ENCODE measurements at places on chromosomes 12 and 14. TPM values are rescaled to one million over a fixed set of nuclear protein-coding genes. Genes with fewer than 3 reads are reported as not detected.

- no peak for DNase-seq
These were observed 33.4 kb upstream of the CIPC start for GRCh38 chr14:77064521-77065178.

DNA sequence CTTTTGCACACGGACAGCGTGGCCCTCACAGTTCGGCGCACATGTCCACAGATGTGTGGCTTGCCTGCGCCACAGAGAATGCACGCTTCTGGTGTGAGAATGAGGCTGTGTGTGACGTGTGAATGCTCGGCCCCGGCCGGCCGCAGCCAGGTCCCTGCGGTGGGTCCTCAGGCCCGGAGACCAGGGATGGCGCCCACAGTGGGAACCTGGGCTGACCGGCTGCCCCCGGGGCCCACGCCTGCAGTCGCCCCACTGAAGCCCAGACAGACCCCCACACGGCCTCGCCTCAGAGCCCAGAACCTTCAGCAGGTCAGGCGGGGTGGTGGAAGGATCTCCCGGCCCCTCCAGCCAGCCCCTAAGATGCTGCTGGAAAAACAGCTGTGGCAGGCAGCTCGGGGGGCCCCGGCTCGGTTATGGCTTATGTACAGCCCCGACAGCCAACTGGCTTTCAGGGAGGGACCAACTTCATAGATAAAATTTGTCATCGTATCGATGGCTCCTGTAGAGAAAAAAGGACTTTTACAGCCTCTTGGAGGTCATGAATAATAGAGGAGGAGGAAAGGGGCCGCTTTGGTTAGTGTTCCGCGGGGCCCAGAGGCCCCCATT, 4.5 kb upstream of the C14orf180 start:
- DNase-seq: no peak

DNA sequence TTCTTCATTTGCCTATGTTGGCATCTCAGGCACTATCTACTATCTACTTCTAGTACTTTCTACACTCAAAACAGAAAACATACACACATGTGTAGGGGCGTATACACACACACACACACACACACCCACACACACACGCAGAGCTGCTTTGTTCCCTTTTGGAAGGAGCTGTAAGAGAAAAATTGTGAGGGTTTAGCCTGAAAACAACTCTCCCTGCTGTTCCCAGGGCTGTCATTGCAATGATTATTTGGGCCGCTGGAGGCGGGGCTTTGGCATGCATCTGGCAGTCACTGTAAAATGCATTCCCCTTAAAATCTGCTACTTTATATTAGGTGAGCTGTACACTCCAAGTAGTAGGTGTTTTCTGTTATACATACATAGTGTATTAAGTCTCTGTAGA, 29.1 kb upstream of the SLC38A2 start:
- peak; percentile 37 for DNase-seq

DNA sequence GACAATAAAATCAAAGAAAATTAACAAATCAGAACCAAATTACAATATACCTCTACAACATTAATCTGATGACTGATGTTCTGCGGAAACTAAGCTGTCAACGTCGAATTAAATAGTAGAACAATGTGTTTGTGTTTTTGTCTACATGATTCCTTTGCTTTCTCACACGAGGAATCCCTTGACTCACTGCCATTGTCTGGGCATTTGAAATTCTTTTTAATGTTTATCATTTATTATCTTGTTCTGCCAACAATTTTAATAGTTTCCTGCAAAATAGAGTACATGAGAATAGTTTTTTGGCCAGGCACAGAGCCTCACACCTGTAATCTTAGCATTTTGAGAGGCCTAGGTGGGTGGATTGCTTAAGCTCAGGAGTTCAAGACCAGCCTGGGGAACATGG, 76.6 kb upstream of the KRAS start:
- no peak for DNase-seq

FITM1 gene
- total RNA-seq: 148 TPM
